Left forelimb (tissue), 1 donor: ENCODE measurements at places on chromosomes 12 and 14.

DNA sequence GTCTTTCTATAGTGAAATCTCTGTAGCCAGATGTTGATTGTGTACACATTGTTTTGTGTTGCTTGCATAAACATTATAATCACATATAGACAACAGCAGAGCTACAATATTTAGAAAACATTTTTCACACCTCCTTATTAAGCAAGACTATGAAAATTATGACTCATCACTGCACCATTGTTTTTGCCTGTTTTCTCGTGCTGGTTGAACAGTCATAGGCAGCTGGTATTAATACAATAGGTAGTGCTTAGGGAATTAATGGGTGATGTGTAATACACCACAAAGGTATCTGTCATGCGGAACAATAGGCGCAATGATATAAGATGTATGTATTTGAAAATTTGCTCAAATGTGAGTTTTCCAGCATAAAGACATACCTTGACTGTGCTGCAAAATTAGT is 449.3 kb downstream of the FOXG1 start:
- DNase-seq = no peak

- DNase-seq = no peak
Measured at GRCh38 chr12:13347241-13348043, 150.9 kb downstream of the EMP1 start.

DNA sequence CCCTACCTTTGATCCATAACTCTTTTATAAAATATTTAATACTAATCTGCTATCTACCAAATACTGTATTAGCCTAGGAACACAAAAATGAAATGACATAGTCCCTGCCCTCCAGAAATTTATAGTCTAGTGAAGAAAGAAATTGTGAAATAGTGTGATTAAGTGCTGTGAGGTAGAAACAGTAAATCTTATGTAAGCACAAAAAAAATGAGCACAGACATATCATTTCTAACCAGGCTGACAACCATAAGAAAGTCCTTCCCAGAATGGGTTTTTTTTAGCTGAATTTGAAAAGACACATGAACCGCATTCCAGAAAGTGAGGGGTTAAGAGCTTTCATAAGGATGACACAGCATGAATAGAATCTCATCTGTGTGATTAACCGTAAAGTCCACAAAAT is 145.9 kb downstream of the SOX5 start:
- DNase-seq = no peak

DNA sequence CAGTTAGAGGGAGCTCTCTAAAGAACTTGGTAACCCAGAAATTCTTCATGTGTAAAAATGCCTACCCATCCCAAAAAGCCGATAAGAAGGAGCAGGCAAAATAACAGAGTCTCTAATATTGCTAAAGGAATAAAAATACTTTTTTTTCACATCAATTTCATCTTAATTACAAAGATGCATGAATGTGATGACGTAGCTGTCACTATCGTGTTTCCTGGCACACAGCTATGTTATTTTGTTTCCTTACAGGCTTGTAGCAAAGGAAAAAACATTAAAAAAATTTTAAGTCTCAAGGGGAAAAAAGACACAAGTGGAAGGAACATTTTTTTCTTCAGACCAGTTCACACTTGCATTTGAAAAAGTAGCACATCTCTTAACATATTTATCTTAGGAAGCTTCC is 10.3 kb upstream of the LGALS3 start:
- DNase-seq = no peak

DNA sequence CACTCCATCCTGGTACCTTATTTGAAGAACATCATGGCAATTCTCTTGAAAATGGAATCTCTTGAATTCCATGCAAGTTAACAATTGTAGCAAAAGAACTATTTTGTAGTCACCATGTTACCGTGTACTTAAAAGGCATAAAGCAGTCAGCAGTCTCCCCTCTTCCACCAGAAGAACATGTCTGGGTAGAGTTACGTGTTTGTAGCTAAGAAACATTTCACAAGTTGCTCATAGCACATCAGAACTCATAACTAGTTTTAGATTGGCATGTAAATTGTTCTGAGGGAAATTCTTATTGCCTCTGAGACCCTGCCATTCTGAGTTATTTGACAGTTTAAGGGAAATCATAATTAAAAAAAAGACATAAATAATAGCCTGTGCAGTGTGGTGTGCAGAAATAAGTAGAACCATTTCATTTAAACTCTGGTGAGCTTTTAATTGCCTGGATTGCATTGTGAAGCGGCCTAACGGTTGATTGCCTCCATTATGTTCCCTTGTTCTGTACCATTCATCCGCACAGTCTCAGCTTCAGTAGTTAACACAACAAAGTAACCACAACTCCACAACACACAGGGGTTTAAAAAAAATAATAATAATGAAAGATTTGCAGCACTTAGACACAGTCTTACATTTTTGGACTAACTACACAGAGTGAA is 2.6 kb downstream of the LMO3 start:
- DNase-seq = no peak

DNA sequence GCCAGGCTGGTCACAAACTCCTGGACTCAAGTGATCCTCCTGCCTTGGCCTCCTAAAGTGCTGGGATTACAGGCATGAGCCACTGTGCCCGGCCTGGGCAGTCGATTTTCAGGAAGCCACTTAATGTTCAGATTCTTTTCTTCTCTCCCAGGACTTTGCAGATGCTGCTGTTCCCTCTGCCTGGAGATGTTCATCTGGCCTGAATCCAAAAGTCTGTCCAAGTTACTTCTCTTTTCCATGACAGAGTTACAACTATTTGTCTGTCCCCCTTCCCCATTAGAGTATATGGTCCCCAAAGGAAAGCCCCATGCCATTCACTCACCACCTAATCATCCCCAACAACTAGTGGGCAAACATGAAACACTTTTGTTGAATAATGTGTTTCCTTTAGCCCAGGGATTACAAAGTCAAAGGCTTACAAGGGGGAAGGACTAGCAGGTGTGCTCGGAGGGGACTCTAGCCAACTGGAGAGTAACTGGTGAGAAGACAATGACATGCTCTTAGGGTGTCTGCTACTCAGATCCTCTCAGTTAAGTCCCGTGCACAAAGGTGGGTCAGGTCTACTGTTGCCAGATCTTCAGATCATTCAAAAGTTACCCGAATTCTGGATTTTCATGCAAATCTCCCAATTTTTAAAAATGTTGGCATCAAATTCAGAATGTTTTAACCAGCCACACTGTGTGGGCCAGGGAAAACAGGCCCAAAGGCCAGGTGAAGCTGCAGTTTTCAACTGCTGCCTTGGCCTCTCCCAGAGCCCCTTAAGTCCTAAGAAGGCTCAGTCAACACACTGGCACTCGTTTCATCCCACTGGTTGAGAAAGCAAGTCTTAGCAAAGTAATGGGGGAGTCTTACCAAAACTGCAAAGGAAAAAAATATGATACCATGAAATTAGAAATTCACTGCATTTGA is 29.6 kb downstream of the NUDT4 start:
- no peak for DNase-seq
